Lower lobe of right lung (tissue), 2 donors: ENCODE measurements at places on chromosomes 4 and X.

- DNase-seq: no peak
Measured at GRCh38 chr4:17580969-17581368, 4.0 kb downstream of the LAP3 start.

DNA sequence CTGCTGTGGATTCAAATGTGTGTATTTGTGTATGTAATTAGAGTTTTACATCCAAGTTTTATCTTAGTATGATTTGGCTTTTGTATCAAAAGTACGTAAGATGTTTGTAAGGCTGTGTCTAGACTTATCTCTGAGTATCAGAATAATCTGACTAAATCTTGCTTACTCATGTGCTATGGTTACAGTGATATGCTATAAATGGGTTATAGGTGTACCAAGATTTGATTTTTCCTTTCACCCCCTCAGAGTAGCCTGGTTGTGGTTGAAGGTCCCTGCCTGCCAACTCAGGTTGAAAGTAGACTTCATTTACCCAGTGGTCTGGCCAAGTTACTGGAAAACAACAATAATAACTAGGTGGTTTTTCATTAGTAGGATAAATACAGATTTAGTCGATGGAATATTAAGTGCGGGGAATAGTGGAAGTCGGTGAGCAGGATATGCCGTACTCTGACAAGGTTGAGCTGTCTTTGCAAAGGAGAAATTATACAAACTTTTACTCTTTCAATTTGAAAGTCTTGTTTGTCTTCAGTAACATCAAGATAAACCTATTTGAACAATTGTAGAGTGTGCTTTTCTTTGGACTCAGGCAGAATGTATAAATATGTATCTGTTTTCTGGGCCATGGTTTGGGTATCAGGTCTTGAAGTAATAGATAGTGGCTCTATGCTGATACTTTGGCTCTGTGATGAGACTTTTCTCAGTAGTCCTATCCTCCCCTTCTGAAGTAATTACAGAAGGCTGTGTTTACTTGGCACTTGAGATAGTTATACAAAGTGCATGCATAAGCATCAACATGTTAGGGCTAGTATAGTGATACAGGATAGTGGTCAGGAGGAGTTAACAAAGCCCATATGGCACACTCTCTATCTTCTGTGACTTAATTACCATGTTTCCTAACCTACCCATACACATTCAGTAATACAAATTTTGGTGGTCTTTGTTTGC, 23.7 kb downstream of the BMP2K start:
- DNase-seq: no peak

DNA sequence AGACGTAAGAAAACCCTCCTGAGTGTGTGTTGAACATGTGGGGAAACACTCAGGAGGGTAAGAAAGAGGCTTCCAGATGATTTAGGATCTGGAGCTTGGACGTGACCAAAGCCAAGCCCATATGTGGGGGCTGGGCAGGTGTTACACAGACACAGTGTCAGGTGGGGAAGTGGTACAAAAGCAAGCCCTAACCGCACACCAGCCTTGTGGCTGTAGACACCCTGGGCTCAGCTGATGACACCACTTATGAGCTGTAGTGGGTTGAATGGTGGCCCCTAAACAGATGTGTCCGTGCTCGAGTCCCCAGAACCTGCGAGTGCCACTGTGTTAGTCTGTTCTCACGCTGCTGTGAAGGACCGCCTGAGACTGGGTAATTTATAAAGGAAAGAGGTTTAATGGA, 25.0 kb upstream of the NSG1 start:
- DNase-seq: no peak

- no peak for DNase-seq
Measured at GRCh38 chr4:104879367-104879766, 267.3 kb upstream of the TET2 start.

DNA sequence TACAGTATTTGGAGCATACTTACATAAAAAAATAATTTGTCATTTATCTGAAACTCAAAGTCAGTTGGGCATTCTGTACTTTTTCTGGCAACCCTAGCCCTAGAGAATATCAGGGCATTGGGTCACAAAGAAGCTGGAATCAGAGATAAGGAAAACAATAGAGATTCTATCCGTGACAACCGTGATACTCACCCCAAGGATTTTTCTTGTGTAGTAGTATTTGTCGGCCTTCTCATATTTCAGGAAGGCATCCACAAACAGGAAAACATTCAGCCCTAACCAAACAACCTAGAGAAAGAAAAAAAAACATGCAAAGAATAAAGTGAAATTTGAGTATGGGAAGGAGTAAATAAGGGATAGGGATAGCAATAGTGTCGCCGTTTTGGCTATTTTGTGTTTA, 3.6 kb downstream of the NOX1 start:
- no peak for DNase-seq

DNA sequence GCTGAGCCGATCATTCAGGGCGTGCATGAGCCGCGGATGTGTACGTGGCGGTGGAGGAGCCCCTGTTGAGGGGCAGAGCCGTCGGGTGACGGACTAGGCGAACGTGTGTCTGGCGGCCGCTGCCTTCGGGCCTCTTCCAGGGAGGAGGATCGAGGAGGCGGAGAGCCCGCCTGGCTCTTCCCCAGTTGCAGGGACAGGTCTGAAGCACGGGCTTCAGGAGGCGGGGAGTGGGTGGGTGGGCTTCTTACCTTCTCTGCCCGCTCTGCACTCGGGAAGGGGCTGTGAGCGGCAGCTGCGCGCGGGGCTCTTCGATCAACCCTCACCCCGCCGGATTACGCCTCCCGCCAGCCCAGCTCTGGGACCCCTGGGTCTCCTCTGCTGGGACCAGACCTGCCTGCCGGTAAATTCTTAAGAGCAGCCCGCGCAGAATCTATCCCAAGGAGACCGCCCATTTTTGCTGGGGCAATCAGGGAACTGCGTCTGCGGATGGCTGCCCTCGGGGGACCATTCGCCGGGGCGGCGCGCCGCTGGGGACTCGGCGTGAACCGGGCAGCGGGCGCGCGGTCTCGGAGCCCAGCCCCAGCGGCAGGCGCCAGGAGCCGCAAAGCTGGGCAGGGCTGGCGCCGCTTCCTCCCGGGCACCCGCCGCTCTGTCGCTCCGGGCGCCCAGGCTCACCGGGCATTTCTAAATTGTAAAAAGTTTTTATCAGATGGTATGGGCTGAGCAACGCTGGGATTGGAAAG, 4.9 kb downstream of the PLAC8 start:
- DNase-seq: peak; percentile 66

- DNase-seq: no peak
Measured at GRCh38 chr4:6052679-6053078, 34.4 kb upstream of the C4orf50 start.

GRCh38 chr4:10151182-10151581, 34.6 kb upstream of the WDR1 start:
- DNase-seq: no peak

DNA sequence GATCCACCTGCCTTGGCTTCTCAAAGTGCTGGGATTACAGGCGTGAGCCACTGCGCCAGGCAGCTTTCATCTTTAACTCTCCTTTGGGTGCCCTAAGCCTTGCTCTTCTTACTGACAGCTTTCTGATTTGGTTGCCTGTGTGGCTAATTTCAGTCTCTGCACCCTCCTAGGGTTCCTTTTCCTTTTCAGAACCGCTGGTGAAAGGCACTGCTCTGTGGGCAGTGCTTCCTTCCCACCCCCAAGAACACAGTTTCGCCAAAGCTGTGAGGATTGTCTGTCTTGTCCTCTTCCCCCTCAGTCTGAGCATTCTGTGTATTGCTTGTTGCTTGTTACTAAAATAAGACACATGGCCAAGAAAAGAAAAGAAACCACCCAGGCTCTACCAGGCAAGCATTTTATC, 101.4 kb upstream of the FRMPD3 start:
- DNase-seq: no peak

GRCh38 chrX:101265869-101266428, 25.2 kb downstream of the TAF7L start:
- DNase-seq: no peak

DNA sequence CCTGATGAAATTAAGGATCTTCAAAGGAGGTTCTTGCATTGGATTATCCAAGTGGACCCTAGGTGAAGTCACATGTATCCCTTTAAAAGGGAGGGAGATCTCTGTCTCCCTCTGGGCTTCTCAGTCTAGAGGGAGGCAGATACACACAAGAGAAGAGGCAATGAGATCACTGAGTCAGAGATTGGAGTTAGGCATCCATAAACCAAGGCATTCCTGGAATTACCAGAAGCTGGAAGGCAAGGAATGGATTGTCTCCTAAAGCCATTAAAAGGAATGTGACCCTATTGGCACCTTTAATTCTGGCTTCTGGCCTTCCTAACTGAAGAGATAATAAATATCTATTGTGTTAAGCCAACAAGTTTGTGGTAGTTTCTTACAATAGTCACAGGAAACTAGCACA, 383.2 kb downstream of the PACRGL start:
- no peak for DNase-seq

GRCh38 chrX:130024127-130024526, 41.7 kb downstream of the BCORL1 start:
- peak; percentile 87 for DNase-seq

GRCh38 chrX:37746218-37746941, 33.5 kb upstream of the CYBB start:
- no peak for DNase-seq

DNA sequence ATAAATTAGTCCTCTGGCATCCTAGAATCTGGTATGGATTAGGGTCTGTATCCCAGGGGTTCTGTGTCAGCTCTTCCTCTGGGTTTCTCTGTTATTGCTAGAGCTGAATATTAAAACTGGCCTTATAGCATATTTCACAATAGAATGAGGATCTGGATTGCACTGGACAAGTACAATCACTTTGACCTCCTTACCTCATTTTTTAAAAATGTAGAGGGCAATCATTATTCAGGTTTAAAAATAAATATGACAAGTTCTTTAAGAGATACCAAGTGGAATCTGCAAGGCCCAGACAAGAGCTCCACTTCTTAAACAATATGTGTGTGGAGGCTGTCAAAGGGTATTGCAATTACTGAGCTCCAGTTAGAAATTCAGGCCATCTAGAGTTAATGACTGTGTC, 1.4 kb downstream of the PALLD start:
- no peak for DNase-seq

DNA sequence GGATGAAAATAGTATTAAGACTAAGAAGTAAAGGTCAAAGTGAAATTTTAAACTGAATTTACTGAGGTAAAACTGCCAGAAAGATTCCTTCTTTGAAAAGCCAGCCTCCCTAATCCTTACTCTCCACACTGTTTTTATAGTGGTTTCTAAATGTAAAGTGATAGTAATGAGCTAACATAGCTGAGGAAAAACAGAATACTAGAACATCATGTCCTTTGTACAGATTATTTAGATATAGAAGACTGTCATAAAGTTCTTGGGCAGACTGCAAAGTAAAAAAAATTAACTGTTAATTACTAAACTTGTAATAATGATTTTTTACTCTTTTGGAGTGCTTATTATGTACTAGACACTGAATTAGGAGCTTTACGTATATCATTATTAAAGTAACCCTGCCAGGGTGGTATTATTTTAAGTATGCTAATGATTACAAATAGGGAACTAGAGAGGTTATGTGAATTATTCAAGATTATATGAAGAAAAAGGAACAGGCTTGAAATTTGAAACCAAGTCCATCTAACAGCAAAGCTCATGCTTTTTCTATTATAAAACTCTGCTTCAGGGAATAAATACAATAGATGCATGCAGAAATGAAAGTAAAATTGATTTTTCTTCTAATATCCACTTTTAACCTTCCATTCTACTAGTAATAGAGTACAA, 150.5 kb downstream of the TBCK start:
- no peak for DNase-seq

DNA sequence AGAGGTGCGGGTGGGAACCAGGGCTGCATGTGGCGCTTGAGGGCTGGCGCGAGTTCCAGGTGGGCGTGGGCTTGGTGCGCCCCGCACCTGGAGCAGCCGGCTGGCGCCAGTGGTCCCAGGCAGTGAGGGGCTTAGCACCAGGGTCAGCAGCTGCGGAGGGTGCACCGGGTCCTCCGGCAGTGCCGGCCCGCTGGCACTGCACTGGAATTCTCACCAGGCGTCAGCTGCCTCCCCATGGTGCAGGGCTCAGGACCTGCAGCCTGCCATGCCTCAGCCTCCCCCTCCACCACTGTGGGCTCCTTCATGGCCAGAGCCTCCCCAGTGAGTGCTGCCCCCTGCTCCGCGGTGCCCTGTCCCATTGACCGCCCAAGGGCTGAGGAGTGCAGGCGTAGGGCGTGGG, 174.0 kb downstream of the ADAM29 start:
- DNase-seq: no peak

DNA sequence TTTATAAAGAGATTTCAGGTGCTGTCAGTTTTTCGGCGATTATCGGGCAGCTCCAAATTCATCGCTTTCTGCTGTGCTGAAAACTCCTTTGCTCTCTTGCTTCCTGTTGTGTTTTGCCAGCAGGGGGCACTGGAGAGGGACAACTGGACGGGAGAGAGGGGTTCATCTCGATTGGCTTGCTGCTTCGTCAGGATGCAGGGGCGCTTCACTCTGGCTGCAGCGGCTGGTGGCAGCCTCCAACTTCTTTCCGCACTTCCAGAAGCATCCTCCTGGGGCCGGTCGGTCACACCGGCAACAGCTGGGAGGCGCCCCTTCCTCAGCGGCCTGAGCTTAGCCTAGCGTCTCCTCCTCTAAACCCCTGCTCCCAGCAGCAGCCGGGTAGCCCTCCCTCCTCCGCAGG, 29.5 kb downstream of the MSL3 start:
- peak; percentile 54 for DNase-seq

DNA sequence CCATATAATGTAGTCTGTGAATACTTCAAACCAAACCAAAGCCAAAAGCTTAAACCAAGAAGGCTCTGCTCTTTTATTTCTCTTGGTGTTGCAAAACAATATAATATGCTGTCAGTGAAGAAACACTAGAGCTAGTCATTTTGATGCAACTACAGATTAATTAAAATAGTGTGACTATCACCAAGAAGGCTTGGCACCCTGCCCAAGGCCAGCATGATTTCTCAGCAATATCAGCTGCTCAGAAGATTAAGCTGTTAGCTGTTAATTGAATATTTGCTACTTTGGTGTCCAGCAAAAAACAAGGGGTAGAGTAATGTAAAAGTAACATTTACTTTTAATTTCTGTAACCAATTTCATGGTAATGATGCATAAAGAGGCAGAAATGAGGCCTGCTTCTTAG, 104.9 kb upstream of the PRPS2 start:
- no peak for DNase-seq

GRCh38 chr4:18973296-18973695, 951.7 kb upstream of the LCORL start:
- DNase-seq: no peak

DNA sequence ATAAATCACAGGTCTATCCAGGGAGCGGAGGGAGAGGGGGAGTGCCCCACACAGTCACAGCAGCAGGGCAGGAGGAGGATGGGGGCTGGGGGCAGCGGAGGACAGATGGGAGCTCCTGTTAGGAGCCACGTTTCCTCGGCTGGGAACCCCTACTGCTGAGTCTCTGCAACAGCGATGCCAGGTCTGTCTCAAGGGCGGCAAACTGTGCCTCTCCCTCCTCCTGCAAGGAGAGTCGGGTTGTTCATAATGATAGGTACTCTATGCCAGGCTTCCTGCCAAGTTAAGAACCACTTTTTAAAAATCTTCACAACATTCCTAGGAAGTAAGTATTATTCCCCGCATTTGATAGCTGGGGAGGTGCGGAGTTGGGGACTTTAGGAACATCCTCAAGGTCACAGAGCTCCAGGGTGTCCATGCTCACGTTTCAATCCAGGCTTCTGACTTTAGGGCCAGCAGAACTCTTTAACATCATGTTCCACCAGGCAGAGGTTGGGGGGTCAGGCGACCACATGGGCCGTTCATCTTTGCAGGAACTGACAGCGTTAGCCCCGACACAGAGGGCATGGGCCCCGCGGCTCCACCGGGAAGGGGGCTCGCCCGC, 98.3 kb upstream of the MAML3 start:
- DNase-seq: peak; percentile 49
